Stimulated activated CD4-positive, alpha-beta T cell treated with anti-CD3 and anti-CD28 coated beads, TNF-alpha, amount 100 ng/mL, for 1 hour (primary cell): ENCODE measurements at places on chromosomes 12 and 14.

DNA sequence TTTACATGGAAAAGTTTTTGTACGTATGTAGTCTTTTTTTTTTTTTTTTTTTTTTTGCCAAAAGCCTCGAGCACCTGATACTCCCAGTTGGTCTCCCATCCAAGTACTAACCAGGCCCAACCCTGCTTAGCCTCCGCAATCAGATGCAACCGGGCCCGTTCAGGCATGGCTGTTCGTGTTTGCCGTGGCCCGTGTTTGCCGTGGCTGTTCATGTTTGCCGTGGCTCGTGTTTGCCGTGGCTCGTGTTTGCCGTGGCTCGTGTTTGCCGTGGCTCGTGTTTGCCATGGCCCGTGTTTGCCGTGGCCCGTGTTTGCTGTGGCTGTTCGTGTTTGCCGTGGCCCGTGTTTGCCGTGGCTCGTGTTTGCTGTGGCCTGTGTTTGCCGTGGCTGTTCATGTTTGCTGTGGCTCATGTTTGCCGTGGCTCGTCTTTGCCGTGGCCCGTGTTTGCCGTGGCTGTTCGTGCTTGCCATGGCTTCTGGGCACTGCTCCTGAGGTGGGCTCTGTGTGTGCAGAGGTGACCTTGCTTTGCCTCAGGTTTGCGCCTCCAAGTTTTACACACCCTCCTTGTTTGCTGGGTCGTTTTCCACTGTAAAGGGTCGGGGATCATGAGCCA is 26.8 kb upstream of the MMP17 start:
- no peak for DNase-seq

DNA sequence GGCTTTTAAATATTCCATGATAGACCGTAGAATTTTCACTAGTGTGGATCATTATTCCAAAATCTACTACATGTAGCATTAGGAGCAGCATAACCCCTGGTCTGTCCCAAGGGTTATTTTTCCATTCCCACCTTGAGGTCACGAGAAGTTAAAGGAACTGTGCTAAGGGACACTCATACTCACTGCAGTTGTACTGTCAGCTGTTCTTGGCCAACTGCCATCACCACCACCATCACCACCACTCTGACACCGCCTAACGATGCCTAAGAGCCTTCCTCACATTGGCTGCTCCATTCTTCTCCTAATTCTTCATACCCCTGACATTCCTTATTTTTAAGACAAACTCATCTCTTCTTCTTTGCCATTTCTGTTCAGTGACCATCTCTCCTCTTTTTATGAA is 13.4 kb upstream of the PTGDR start:
- no peak for DNase-seq

DNA sequence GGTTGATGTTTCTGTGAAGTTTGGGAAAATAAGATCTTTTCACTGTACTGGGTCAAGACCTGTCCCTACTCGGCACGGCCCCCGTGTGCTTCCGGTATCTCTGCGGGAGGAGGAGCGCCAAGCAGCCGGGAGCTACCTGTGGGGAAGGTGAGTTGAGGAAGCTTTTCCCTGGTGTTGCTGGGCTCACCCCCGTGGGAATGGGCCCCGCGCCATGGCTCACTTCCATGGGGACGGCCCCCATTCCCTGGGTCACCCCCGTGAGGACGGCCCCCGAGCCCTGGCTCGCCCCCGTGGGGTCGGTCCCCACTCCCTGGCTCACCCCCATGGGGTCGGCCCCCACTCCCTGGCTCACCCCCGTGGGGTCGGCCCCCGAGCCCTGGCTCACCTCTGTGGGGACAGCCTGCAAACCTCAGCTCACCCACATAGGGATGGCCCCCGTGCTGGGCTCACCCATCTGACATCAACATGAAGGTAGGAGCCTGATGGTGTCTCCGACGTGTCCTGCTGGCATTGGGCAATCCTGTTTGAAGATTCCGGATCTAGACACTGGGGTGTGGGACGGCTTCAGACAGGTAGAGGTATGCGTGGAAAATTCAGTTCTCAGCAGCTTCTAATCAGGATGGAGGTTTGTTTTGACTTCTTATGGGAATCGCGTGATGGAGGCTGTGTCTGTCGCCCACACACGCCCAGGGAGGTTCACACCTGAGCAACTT is 9.1 kb downstream of the LRCOL1 start:
- DNase-seq, result no peak

- DNase-seq, result no peak
Measured at GRCh38 chr14:105089746-105090492, 24.7 kb upstream of the GPR132 start.
